ENCODE measurements at places on chromosomes 5 and 9. TPM values are rescaled to one million over a fixed set of nuclear protein-coding genes. Genes with fewer than 3 reads are reported as not detected.

IER5L gene
- 30.4 TPM for total RNA-seq

- H3K27me3 ChIP-seq = no peaks in the 10 kb centered on the region
- no peak for DNase-seq
Observed at GRCh38 chr5:127951791-127952190, 131.8 kb upstream of the SLC12A2 start.

LRRC19 gene
- not detected for total RNA-seq

PCDHA1 gene
- total RNA-seq = not detected

GRCh38 chr9:121636341-121636865 is 15.0 kb upstream of the DAB2IP start:
- H3K4me3 ChIP-seq = no peak overlapping the region
- peak overlapping the region; percentile 71 for H3K27ac ChIP-seq
- H3K36me3 ChIP-seq = no peaks in the 10 kb centered on the region
- H3K4me1 ChIP-seq = peaks cover 28% of the 10 kb centered on the region

GRCh38 chr9:116172216-116172615 is 18.6 kb downstream of the PAPPA start:
- no peak overlapping the region for H3K4me3 ChIP-seq
- H3K4me1 ChIP-seq = no peaks in the 10 kb centered on the region
- H3K27ac ChIP-seq = no peak overlapping the region

DNA sequence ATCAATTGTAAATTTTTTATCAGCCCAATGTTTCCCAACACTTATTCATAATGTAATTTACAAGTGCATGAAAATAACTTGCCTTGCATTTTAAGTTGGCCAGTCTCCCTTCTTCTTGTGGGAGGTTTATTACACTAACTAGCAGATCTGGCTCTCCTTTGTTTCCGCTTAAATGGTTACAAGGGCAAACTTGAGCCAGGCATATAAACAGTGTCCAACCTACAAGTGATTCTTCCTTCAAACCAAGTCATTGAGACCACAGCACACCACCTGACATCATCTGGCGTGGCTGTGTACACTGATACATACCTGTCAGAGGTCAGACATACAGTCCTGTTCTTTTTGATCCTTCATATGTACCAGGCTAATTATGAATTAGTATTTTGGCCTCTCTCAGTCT is 80.1 kb downstream of the ALDH1A1 start:
- H3K27ac ChIP-seq = no peak overlapping the region
- H3K36me3 ChIP-seq = no peaks in the 10 kb centered on the region
- DNase-seq = peak; percentile 41
- no peaks in the 10 kb centered on the region for H3K27me3 ChIP-seq
- H3K4me1 ChIP-seq = no peaks in the 10 kb centered on the region

EIF4E1B gene
- not detected for total RNA-seq

- no peaks in the 10 kb centered on the region for H3K27me3 ChIP-seq
- no peaks in the 10 kb centered on the region for H3K4me1 ChIP-seq
- H3K36me3 ChIP-seq = no peaks in the 10 kb centered on the region
- H3K4me3 ChIP-seq = no peak overlapping the region
- no peak for DNase-seq
- H3K27ac ChIP-seq = no peak overlapping the region
Observed at GRCh38 chr5:114857941-114858551, 311.7 kb downstream of the TRIM36 start.

- no peak overlapping the region for H3K4me3 ChIP-seq
- no peaks in the 10 kb centered on the region for H3K4me1 ChIP-seq
- H3K27me3 ChIP-seq = no peaks in the 10 kb centered on the region
- H3K36me3 ChIP-seq = no peaks in the 10 kb centered on the region
Observed at GRCh38 chr9:3500044-3500443, 25.8 kb downstream of the RFX3 start.

- no peaks in the 10 kb centered on the region for H3K36me3 ChIP-seq
- H3K27ac ChIP-seq = no peak overlapping the region
- no peaks in the 10 kb centered on the region for H3K27me3 ChIP-seq
- no peak overlapping the region for H3K4me3 ChIP-seq
Observed at GRCh38 chr5:176184608-176185132, 53.6 kb upstream of the SIMC1 start.

- peaks cover 7% of the 10 kb centered on the region for H3K4me1 ChIP-seq
- peak; percentile 69 for DNase-seq
- H3K4me3 ChIP-seq = peak overlapping the region; percentile 36
Observed at GRCh38 chr5:80083101-80083890, 48.1 kb downstream of the THBS4 start.

GRCh38 chr5:15249152-15249551 is 250.8 kb upstream of the FBXL7 start:
- H3K36me3 ChIP-seq = no peaks in the 10 kb centered on the region
- no peaks in the 10 kb centered on the region for H3K4me1 ChIP-seq
- no peak overlapping the region for H3K27ac ChIP-seq
- H3K4me3 ChIP-seq = no peak overlapping the region
- DNase-seq = no peak

FCN2 gene
- not detected for total RNA-seq

GRCh38 chr5:112787261-112787660 is 49.6 kb downstream of the APC start:
- no peak for DNase-seq
- no peaks in the 10 kb centered on the region for H3K4me1 ChIP-seq
- H3K4me3 ChIP-seq = no peak overlapping the region
- H3K27me3 ChIP-seq = no peaks in the 10 kb centered on the region
- H3K36me3 ChIP-seq = peaks cover 25% of the 10 kb centered on the region
- H3K27ac ChIP-seq = no peak overlapping the region

GRCh38 chr5:172713113-172713808 is 57.7 kb downstream of the DUSP1 start:
- no peaks in the 10 kb centered on the region for H3K36me3 ChIP-seq
- H3K27me3 ChIP-seq = peaks cover 6% of the 10 kb centered on the region

UBE2QL1 gene
- total RNA-seq = 0.58 TPM

DNA sequence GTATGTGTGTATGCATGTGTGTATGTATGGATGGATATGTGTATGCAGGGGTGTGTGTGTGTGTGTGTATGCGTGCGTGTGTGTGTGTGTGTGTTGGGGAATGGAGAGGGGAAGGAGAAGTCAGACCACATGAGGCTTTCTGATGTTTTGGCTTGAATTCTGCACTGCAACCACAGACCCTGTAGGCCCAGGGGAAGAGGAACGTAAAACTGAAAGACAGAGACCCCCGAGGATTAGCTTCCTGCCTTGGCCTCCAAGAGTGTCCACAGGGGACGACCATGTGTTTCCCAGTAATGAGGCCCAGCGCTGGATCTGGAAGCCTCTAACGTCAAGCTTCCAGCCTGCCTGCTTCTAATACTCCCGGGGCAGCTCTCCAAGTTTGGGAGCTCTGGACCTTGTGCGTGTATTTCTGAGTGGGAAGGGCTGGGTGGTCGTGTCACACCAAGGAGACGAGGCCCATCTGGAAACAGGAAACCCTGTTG is 5.8 kb downstream of the DCANP1 start:
- peaks cover 30% of the 10 kb centered on the region for H3K4me1 ChIP-seq
- H3K27me3 ChIP-seq = no peaks in the 10 kb centered on the region
- no peak overlapping the region for H3K27ac ChIP-seq
- no peak overlapping the region for H3K4me3 ChIP-seq
- no peaks in the 10 kb centered on the region for H3K36me3 ChIP-seq

PLCXD3 gene
- total RNA-seq = not detected

DNA sequence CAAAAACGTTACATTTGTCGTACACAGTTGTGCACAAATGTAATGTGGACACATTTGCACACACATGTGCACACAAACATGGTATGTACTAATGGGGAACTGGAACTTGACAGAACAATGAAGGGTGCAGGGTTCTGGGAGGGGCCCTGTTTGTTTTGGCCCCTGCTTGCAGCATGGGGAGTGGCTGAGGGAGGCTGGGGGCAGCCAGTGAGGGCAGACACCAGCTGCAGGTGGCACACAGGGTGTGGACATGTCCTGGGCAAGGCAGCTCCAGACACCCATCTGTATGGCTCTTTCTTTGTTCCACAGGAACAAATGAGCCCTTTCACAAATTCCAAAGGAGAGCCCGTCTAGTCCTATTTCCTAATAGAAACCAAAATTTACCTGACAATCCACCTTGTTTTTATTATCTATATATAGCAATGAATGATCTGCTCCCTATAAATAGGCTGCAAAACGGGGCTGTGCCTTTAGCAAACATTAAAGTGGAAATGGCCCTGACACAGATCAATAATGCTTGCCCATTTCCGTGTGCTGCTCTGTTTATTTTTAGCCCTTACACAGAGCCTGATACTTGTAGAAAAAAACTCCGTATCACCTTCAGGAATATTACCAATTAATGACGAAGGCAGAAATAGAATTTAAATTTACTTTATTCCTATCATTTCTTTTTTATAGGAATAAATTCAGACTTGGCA is 26.4 kb downstream of the MARCHF3 start:
- H3K4me3 ChIP-seq = no peak overlapping the region
- H3K4me1 ChIP-seq = peaks cover 14% of the 10 kb centered on the region
- peak overlapping the region; percentile 55 for H3K27ac ChIP-seq
- no peaks in the 10 kb centered on the region for H3K36me3 ChIP-seq

- H3K4me3 ChIP-seq = no peak overlapping the region
- no peak overlapping the region for H3K27ac ChIP-seq
- no peaks in the 10 kb centered on the region for H3K27me3 ChIP-seq
- no peaks in the 10 kb centered on the region for H3K4me1 ChIP-seq
- no peak for DNase-seq
Observed at GRCh38 chr9:81113453-81114124, 575.8 kb downstream of the TLE1 start.

DNA sequence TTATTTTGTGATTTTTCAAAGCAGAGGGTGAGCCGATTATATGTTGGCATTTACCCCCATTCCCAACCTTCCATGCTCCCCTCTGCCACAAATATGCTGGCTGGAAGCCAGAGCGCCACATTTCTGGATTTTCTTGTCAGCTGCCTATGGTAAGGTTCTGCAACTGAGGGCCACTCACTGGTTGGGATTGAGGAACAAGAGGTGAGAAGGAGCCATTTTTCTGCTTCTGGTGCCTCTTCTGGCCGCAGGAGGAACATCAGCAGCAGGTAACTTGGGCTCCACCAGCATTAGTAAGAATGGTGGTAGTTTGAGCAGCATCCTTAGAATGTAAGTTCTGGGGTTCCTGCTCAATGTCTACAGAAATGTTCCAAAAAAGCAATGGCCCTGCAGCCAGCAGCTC is 159.5 kb upstream of the MAST4 start:
- H3K27ac ChIP-seq = no peak overlapping the region
- H3K4me3 ChIP-seq = no peak overlapping the region
- no peaks in the 10 kb centered on the region for H3K4me1 ChIP-seq
- H3K36me3 ChIP-seq = no peaks in the 10 kb centered on the region
- no peaks in the 10 kb centered on the region for H3K27me3 ChIP-seq
- DNase-seq = no peak

- H3K4me3 ChIP-seq = no peak overlapping the region
- no peaks in the 10 kb centered on the region for H3K36me3 ChIP-seq
- H3K27me3 ChIP-seq = no peaks in the 10 kb centered on the region
Observed at GRCh38 chr9:130781569-130781968, 53.5 kb upstream of the ABL1 start.

DNA sequence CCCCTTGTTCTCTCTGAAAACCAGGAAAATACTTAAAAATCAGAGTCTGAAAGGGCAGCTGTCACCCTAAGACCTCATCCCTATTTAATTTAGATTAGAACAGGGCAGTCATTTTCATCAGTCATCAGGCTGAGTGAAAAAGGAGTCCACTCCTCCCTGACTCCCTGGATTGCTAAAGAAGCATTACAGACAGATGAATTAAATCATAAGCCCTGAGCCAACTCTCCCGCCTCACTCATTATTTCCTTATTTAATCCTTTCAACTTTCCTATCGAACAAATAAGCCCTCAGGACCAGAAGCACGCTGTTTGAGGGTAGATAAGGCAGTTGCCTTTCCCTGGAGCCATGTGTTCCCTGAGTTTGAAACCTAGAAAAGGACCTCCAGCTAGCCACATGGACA is 201.9 kb upstream of the ANKRD55 start:
- no peak for DNase-seq
- H3K27me3 ChIP-seq = no peaks in the 10 kb centered on the region
- no peaks in the 10 kb centered on the region for H3K36me3 ChIP-seq

- peak; percentile 91 for DNase-seq
- H3K4me1 ChIP-seq = peaks cover 22% of the 10 kb centered on the region
- peak within 1 kb of the TSS; percentile 77 for H3K27ac ChIP-seq
- H3K4me3 ChIP-seq = peak within 1 kb of the TSS; percentile 58
Observed at GRCh38 chr5:73120222-73121118, at the start of gene TMEM171. Gene TMEM171, plus strand, starts transcription at chr5:73120575. Its CDS starts 2,799 bp downstream, at chr5:73123374.

PCDHB5 gene
- 2.8 TPM for total RNA-seq

NDFIP1 gene
- 123 TPM for total RNA-seq

DNA sequence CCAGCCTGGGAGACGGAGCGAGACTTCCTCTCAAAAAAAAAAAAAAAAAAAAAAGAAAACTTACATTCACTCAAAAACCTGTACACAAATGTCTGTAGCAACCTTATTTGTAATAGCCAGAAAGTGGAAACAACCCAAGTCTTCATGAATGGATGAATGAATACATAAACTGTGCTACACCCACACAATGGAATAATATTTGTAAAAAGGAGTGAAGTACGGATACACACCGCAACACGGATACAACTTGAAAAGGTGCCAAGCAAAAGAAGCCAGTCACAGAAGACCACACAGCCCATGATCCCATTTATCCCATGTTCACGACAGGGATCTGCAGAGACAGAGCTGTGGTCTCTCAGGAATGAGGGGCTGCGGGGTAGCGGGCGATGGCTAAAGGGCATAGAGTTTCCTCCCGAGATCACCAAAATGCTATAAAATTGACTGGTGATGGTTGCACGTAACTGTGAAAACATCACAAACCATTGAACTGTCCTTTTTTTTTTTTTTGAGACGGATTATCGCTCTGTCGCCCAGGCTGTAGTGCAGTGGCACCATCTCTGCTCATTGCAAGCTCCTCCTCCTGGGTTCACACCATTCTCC is 76.2 kb upstream of the COL5A1 start:
- DNase-seq = no peak
- H3K27me3 ChIP-seq = no peaks in the 10 kb centered on the region
- no peaks in the 10 kb centered on the region for H3K36me3 ChIP-seq

GRCh38 chr9:109346904-109347303 is 26.0 kb upstream of the EPB41L4B start:
- no peak for DNase-seq
- H3K4me3 ChIP-seq = no peak overlapping the region
- no peak overlapping the region for H3K27ac ChIP-seq
- peaks cover 19% of the 10 kb centered on the region for H3K4me1 ChIP-seq
- no peaks in the 10 kb centered on the region for H3K27me3 ChIP-seq
- H3K36me3 ChIP-seq = no peaks in the 10 kb centered on the region

DNA sequence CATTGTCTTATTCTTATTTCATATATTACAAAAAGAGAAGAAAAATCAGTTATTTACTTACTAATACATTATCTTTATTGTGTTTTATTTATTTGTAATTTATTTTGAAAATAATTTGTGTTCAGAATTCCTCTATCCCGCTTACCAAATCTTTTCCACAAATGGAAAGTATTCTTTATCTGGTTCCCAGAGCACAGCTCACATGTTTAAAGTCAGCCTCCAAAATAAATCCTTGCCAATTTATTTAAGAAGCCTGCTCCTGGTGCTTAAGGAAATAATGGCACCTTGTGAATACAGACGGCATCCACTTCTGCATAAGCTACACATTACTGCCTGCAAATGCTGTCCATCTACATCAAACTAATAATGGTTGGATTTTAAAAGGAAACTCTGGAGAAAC is 435.4 kb downstream of the MTRR start:
- H3K36me3 ChIP-seq = no peaks in the 10 kb centered on the region
- H3K4me3 ChIP-seq = no peak overlapping the region
- H3K27me3 ChIP-seq = no peaks in the 10 kb centered on the region

Data from stomach (tissue), 19 donors.